ENCODE measurements at places on chromosomes 7 and 10. TPM values are rescaled to one million over a fixed set of nuclear protein-coding genes. Genes with fewer than 3 reads are reported as not detected.
A peak's percentile ranks its signal among the peaks of the same experiment; 100 is the strongest.

DNA sequence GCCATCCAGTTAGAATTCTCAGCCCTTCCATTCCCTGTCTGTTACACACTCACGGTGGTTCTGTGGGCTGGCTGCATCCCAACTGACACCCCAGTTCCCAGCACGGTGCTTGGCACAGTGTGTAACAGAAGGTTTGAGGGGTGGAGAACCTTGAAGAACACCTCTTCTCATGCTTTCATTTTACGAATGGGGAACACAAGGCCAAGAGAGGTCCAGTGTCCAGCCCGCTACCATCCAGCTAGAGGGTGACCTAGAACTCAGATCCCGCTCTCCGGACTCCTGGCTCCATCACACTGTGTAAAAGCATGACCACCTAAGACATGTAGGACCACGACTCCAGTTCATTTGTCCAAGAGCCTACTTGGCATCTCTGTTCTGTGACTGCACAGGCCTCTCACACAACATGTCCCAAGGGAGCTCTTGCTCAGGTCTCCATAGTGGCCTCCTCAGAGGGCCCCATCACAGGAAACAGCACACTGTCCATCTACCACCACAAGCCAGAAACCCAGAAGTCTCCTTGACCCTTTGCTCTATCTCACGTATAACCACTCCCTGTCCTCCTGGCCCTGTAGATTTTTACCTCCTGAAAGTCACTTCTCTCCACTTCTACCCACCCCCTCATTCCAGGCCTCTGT is 2.8 kb upstream of the CDH23 start:
- no peak for DNase-seq

SPDYE8 gene
- not detected for polyA plus RNA-seq

KLLN gene
- 0.17 TPM for polyA plus RNA-seq

SNCG gene
- polyA plus RNA-seq, result not detected

NME8 gene
- polyA plus RNA-seq, result 4.7 TPM

PKD1L1 gene
- not detected for polyA plus RNA-seq

VWDE gene
- not detected for polyA plus RNA-seq

MMP21 gene
- not detected for polyA plus RNA-seq

- DNase-seq, result peak; percentile 18
These were observed 13.9 kb upstream of the PPP3CB start for GRCh38 chr10:73509695-73510094.

GRCh38 chr7:132078891-132079735 is 497.2 kb downstream of the PLXNA4 start:
- DNase-seq, result no peak

- no peak for DNase-seq
These were observed 23.0 kb upstream of the EGFR start for GRCh38 chr7:54995610-54996363.

- no peak for DNase-seq
These were observed 11.5 kb downstream of the OR6B1 start for GRCh38 chr7:144011458-144012230.

DNA sequence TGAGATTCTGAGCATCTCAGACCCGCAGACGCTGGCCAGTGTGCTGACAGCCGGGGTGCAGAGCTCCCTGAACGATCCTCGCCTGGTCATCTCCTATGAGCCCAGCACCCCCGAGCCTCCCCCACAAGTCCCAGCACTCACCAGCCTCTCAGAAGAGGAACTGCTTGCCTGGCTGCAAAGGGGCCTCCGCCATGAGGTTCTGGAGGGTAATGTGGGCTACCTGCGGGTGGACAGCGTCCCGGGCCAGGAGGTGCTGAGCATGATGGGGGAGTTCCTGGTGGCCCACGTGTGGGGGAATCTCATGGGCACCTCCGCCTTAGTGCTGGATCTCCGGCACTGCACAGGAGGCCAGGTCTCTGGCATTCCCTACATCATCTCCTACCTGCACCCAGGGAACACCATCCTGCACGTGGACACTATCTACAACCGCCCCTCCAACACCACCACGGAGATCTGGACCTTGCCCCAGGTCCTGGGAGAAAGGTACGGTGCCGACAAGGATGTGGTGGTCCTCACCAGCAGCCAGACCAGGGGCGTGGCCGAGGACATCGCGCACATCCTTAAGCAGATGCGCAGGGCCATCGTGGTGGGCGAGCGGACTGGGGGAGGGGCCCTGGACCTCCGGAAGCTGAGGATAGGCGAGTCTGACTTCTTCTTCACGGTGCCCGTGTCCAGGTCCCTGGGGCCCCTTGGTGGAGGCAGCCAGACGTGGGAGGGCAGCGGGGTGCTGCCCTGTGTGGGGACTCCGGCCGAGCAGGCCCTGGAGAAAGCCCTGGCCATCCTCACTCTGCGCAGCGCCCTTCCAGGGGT is 703 bp downstream of the RBP3 start:
- DNase-seq, result no peak

- no peak for DNase-seq
These were observed 14.9 kb downstream of the CHST3 start for GRCh38 chr10:71978988-71979691.

- DNase-seq, result no peak
These were observed 89.0 kb downstream of the DNAJB6 start for GRCh38 chr7:157425761-157426160.

DNA sequence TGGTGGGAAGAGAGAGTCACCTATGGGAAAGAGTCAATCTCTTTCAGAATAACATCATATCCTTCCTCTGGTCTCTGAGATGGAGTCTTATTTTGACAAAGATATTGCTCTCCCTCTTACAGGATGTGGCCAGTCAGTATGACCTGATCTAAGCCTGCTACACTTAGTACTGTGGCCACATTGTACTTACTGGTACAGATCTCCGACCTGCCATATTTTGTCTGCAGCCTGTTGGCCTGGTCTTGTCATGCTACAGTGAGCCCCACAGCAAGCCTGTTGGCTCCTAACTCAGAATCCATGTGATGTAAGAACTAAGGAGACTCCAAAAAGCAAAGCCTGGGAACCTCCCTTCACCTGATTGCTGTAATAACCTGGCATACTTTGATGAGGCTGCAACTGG is 377.8 kb downstream of the SFMBT2 start:
- peak; percentile 39 for DNase-seq

DNA sequence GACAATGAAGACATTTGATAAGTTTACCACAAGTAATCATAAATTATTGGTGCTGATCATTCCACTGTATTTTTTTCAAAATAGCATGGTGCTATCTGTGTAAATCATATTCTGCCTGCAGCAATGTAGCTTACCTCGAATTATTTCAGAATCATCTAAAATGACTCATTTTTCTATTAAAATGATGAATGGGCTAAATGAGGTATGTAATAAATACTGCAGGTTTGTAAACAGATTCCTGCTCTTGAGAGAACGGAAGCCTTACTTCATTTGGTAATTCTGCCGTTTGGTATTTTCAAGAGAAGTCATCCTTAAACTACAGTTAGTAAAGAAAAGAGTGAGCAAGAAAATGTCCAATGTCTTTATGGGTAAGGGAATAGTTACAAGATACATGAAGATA is 115.9 kb downstream of the CHCHD3 start:
- DNase-seq, result no peak

DNA sequence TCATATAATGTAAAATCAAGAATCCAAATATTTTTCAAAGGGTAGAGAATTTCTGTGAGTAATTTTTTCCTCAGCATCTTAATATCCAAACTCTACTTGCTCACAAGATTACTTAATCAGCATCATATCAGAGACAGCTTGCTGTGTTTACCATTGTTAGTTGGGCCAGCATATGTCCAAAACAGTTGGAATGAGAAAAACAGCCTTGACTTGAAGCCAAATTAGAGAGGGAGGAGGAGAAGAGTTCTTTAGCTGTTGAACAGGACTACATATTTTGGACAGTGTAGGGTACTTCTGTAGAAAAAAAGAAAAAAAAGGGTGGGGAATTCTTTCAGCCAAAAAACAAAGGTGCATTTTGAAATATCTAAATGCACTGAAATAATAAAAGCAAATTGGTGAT is 69.8 kb downstream of the HDAC9 start:
- no peak for DNase-seq

LMTK2 gene
- polyA plus RNA-seq, result 3.1 TPM

DNA sequence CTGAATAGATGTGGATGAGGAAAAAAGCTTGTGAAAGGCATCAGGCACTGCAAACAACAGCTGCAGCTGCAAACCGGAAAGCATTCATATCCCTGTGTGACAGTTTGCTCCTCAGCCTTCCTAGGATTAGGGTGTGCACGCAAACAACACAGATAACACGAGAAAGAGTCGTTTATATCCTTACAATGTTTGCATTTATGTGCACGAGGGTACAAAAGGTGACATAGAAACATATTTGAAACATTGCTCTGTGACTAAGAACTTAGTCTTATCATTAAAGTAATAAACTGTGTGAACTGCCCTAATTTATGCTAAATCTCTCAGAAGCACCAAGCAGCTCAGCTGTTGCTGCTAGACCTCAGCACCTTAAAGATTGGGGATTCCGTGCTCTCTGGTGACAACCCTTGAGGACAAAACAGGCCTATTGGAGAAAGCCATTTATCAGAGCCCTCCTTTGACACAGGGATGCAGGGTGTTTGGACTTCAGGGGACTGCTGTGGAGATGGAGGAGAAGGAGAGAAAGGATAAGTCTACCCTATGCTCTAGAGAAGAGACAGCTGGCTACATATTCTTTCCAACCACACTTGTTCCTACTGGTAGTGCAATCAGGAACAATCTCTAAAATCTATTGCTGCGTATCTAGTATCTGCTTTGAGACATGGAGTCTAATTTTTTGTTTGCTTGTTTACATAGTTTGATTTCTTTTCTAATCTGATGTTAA is 176.2 kb downstream of the GNAT3 start:
- DNase-seq, result no peak

DNA sequence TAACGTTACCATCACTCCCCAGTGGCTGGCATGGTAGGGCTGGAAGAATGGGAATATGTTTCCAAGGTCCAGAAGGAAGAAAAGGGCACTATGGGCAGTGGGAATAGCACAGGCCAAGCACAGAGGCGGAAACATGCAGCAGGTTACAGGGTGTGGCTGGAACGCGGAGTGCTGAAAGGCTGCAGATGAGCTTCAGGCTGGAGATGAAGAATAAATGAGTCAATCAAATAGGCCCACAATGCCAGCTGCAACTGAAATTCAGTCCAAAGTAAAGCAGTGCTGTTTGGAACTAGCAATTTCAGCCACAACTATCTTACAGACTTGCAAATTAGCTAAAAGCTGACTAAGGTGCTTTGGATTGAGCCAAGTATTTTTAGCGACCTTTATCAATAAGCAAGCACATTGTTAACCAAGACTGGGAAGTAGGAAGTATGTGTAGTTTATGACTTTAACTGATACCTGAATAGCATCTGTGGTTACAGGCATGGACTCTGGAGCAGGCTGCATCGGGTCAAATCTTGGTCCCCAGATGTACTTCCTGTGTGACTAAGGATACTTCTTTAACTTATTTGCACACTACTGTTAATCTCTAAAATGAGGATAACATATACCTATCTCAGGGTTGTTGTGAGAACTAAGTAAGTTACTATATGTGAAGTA is 77.5 kb upstream of the CTTNBP2 start:
- DNase-seq, result no peak

DNA sequence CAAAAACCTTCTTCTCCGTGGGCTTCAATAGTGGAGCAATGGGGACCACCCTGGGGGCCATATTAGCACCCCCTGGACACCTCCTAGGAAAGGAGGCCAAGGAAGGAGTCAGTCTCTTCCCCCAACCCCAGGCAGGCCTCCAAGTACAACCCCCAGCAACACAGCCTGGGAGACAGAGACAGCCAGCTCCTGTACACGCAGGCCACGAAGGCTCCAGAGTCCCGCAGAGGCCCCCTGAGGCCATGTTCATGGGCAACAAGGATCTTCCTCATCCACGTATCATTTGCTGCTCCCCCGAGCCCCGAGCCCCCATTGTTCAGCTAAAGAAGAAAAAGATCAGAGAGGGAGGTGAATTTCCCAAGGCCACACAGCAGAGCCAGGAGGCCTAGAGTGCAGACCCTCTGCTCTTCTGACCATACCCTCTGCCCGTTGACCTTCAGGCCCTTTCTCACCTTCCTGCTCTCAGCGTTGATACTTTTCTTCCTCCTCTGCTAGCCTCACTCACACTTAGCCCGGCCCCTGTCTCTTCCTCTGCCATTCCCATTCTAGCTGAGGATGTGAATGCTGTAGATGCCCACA is 35.9 kb upstream of the MYL10 start:
- DNase-seq, result no peak

- DNase-seq, result no peak
These were observed 32.6 kb downstream of the GSDME start for GRCh38 chr7:24724451-24725190.

DNA sequence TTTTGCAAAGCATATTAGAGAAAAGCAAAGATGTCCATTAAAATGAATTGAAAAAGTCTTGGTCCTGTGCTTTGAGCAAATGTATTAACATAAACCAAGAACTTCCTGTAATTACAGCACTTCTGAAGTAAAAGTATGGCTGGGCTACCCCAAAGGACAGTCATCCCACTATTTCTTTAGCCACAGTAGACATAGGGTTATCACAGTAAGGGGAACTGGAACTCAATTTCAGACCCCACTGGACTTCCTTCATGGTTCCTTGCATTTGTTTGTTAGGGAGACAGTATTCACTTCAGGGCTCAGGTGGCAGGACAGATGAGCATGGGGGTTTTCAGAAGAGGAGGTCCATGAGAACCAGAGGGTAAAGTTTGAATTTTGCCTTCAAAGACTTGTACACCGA is 203.1 kb upstream of the PDE1C start:
- no peak for DNase-seq

- no peak for DNase-seq
These were observed 201.7 kb upstream of the PRSS58 start for GRCh38 chr7:142459551-142459963.

DNA sequence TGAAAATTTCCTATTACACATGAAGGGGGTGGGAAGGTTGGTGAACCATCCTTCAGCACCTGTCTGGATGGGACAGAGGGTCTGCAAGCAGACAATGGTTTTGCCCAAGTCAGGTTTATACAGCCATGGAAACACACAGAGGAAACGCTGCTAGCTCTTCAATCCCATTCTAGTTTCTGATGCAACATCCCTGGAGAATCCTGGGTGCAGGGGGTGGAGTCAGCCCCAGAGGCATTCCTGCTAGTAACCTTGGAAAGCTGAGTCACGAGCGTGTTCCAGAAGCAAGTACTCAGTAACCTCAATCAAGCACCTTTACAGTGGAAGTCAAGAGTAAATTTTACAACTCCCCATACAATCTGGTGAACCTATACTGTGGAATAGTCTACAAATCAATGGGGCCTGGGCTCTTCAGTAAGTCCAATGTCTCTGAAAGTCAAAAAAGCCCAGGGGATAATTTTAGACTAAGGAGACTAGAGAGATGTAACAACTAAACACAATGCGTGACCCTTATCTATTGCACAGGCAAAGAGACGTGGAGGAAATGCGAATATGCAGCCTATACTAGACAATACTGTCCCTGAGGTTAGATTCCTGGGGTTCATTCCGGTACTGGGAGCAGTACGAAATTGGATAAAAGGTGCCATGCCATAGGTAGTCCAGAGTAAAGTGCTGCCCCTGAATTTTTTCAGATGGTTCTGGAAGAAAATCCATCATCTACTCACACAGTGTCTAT is 95.4 kb downstream of the ZRANB1 start:
- no peak for DNase-seq

Data from immature natural killer cell (primary cell).